ENCODE measurements at places on chromosomes 1 and 21.

- DNase-seq, result no peak
- H3K4me1 ChIP-seq, result no peaks in the 10 kb centered on the region
- no peaks in the 10 kb centered on the region for H3K36me3 ChIP-seq
- H3K27me3 ChIP-seq, result no peaks in the 10 kb centered on the region
- no peak overlapping the region for H3K27ac ChIP-seq
- no peak overlapping the region for H3K4me3 ChIP-seq
These were observed 36.2 kb upstream of the HFM1 start for GRCh38 chr1:91440847-91441246.

DNA sequence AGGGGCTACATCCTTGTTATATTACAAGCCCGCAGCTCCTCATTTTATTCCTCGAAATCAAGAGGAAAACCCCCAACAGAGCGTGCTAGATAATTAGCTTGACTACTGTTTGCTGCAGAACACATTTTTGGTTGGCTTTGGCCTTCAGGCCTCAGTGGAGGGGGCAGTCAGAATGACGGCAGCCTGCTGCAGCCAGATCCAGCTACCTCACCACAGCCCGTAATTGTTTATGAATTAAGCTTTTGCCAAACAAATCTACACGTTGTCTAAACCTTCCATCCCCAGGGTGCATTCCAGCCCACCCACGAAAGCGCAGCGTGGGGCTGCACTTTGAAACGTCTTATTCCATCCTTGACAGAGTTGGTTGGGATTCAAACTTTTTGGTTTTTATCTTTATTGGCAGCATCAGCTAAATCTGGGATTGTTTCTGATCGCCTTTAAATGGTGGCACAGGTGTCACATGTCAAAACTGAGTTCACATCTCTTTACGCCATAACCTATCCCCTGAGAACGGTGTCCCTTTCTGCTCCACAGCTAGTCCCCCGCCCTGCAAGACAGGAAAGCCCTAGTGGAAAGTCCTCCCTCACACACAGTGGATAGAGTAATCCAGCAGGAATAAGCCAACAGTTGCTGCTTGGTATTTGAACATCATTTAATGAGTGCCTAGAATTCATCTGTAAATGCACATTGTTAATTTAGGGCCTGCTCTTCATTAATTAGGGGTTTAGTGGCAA, 195.5 kb downstream of the LMO4 start:
- H3K4me1 ChIP-seq, result no peaks in the 10 kb centered on the region
- H3K27me3 ChIP-seq, result no peaks in the 10 kb centered on the region
- H3K27ac ChIP-seq, result no peak overlapping the region
- DNase-seq, result peak; percentile 23

GRCh38 chr1:58996341-58997059, 212.7 kb upstream of the JUN start:
- DNase-seq, result no peak
- no peaks in the 10 kb centered on the region for H3K27me3 ChIP-seq
- no peak overlapping the region for H3K4me3 ChIP-seq
- H3K36me3 ChIP-seq, result no peaks in the 10 kb centered on the region
- H3K4me1 ChIP-seq, result no peaks in the 10 kb centered on the region
- H3K27ac ChIP-seq, result no peak overlapping the region

DNA sequence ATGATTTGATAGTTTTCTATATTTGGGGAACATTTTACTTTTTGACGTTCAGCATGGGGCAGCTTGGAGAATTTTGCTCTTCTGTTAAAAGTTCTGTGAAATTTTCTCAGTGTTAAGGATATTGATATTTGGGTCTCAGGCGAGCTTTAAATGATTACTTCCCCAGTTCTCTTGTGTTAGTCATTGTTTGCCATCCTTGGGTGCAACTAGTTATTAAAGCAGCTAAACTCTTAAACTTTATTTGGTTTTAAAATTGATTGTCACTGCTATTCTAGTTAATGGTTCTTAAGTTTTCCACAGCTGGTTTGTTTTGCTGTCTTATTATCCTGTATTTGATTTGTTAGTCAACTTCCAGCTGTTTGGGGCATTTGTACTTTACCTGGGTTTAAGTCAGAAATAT, 9.0 kb downstream of the COG2 start:
- no peak overlapping the region for H3K4me3 ChIP-seq
- H3K27me3 ChIP-seq, result no peaks in the 10 kb centered on the region
- H3K36me3 ChIP-seq, result no peaks in the 10 kb centered on the region
- no peaks in the 10 kb centered on the region for H3K4me1 ChIP-seq

DNA sequence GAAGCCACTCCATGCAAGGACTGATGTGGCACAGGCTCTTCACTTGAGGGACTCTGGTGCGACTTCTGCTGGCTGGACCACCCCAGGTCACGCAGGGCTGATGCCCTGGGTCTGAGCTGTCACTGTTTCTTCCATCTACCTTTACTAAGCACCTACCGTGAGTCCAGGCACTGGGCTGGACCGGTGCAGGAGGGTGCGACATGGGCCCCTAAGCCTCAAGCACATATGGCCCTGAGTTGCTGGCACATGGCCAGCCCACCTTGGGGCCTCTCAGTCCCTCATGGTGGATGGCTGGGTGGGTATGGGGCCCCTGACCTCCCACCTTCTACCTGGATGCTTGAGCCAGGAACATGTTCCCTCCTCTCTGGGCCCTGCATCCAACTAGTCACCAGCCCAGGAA, 76.0 kb downstream of the DMRTB1 start:
- DNase-seq, result no peak
- no peak overlapping the region for H3K4me3 ChIP-seq
- no peak overlapping the region for H3K27ac ChIP-seq
- peaks cover 13% of the 10 kb centered on the region for H3K4me1 ChIP-seq
- H3K36me3 ChIP-seq, result peaks cover 11% of the 10 kb centered on the region

- DNase-seq, result no peak
- no peaks in the 10 kb centered on the region for H3K27me3 ChIP-seq
- H3K4me1 ChIP-seq, result no peaks in the 10 kb centered on the region
- no peak overlapping the region for H3K27ac ChIP-seq
- no peaks in the 10 kb centered on the region for H3K36me3 ChIP-seq
- no peak overlapping the region for H3K4me3 ChIP-seq
These were observed 24.4 kb downstream of the MCOLN2 start for GRCh38 chr1:84972377-84972987.

DNA sequence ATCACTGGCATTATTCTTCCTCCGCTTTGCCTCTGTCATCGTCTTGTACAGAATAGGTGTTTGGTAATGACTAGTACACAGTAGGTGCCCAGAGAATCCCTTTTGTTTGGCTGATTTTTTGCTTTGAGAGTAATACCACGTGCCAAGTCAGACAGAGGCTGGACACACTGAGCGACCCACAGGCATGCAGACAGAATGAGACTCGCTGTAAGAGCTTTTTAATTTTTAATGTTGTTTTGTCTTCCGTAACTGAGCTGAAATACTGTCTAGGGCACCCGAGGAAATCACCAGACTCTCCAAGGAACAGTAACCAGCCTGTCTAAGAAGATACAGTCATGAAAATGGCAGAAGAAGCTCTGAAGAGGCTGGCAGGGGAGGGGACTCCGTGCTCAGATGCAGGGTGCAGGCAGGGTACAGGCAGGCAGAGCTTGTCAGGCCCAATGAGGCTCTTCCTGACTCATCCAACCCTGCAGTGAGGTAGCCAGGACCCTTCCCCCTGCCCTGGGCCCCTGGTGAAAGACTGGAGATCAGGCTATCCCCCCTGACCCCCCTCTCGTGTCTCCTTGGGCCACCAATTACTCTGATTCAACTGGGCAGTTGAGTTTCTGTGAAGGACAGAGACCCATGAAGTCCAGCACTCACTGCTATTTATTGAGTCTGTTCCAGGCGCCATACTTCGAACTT, 60.1 kb upstream of the ECE1 start:
- H3K27ac ChIP-seq, result no peak overlapping the region
- no peak for DNase-seq
- no peak overlapping the region for H3K4me3 ChIP-seq
- peaks cover 11% of the 10 kb centered on the region for H3K4me1 ChIP-seq
- no peaks in the 10 kb centered on the region for H3K36me3 ChIP-seq
- no peaks in the 10 kb centered on the region for H3K27me3 ChIP-seq

- H3K27ac ChIP-seq, result peak overlapping the region; percentile 25
- no peak for DNase-seq
- no peak overlapping the region for H3K4me3 ChIP-seq
- peaks cover 5% of the 10 kb centered on the region for H3K4me1 ChIP-seq
- no peaks in the 10 kb centered on the region for H3K36me3 ChIP-seq
These were observed 109.5 kb upstream of the JUN start for GRCh38 chr1:58893257-58893869.

DNA sequence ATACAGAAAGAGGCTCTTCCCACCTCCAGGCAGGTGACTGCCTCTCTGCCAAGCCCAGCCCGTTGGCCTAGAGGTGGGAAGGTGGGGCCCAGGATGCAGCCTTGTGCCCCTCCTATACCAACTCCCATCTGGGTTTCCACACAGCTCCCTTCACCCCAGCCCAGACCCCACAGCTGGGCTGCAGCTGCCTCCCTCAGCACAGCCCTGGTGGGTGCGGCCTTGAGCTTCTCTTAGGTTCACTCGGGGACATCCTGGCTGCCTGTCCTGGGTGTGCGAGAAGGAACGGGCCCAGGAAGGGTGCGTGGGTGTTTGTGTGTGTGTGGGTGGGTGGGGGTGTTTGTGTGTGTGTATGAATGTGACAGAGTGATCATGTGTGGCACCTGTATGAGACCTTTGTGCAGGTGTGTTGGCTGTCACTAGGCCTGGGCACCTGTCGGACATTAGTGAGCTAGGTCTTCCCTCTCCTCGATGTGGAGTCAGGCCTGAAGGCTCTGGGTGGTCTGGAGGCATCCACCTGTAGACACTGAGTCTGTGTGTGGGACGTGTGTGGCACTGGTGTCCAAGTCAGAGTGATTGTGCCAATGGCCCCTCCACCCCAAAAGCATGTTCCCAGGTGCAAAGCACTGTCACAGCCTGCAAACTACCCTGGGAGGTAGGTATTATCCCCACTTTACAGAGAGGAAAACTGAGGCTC, 30.7 kb downstream of the FOXO6 start:
- DNase-seq, result no peak
- no peaks in the 10 kb centered on the region for H3K36me3 ChIP-seq
- H3K4me1 ChIP-seq, result peaks cover 83% of the 10 kb centered on the region
- no peak overlapping the region for H3K4me3 ChIP-seq
- no peak overlapping the region for H3K27ac ChIP-seq

DNA sequence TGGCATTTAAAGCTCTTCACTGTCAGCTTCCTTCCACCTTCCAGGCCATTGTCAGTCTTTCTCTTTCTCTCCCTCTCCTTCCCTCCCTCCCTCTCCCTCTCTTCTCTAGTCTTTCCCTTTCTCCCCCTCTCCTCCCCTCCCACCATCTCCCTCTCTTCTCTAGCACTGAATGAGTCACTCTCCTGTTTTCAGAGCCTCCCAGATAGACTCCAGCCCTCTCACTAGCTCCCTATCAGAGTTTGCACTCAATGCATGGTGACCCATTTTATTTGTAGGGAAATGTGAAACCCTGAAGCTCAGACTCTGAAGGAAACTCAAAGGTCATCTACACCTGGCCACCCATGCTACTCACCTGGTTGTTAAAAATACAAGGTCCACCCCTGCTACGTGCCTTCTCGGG, 4.4 kb upstream of the MATN1 start:
- H3K27ac ChIP-seq, result peak overlapping the region; percentile 52
- H3K36me3 ChIP-seq, result no peaks in the 10 kb centered on the region
- no peak overlapping the region for H3K4me3 ChIP-seq
- DNase-seq, result no peak

- no peak overlapping the region for H3K27ac ChIP-seq
- H3K36me3 ChIP-seq, result no peaks in the 10 kb centered on the region
- DNase-seq, result no peak
- H3K4me1 ChIP-seq, result no peaks in the 10 kb centered on the region
These were observed 501.2 kb upstream of the ADGRL4 start for GRCh38 chr1:79507770-79508169.

DNA sequence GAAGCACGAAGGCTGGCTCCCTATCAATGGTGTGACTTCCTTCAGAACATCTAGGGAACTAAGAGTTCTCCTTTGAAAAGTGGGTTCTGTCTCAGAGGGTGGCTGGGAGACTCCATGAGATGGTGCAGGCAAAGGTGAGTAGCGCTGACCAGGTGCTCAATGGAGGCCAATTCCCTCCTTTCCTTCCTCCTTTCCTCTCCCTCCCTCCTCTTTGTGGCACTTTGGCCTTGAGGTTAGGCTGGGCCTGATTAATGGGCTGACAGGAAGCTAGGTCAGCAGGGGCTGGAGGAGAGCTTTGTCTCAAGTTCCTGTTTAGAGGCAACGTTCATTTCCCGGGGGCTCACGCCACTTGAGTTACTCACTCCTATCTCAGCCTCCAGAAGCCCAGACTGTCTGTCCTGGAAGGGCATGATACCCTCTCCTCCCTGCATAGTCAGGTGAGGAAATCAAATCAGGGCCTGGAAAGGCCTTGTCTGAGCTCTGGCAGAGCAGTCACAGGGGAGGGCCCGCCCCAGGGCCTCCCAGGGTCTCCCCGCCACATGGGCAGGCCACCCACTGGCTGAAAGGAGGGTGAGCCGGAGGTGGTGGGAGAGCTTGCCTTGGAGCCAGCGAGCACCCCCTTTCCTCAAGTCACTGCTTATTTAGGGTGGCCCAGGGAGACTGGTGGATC, 58.4 kb upstream of the SSBP3 start:
- H3K36me3 ChIP-seq, result no peaks in the 10 kb centered on the region
- no peaks in the 10 kb centered on the region for H3K27me3 ChIP-seq

DNA sequence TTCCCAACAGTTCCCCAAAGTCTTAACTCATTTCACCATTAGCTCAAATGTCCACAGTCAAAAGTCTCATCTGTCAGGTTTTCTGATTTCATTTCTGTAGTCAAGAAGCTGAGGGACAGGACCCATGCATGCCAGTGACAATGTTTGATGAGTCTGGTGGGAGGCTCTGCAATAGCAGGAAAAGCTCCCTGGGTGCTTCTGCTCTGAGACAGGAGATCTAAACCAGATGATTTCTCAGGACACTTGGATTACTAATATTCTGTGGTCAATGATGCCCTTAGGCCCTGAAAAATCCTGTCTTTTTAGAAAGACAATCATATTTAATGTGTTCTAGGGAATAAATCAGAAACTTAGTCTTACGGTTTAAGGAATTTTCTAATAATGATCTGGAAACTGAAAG, 56.4 kb downstream of the PCBP3 start:
- no peak overlapping the region for H3K27ac ChIP-seq
- H3K4me3 ChIP-seq, result no peak overlapping the region
- no peak for DNase-seq
- H3K4me1 ChIP-seq, result no peaks in the 10 kb centered on the region
- no peaks in the 10 kb centered on the region for H3K27me3 ChIP-seq

- H3K36me3 ChIP-seq, result no peaks in the 10 kb centered on the region
- H3K27ac ChIP-seq, result no peak overlapping the region
- no peaks in the 10 kb centered on the region for H3K4me1 ChIP-seq
- no peak overlapping the region for H3K4me3 ChIP-seq
- H3K27me3 ChIP-seq, result no peaks in the 10 kb centered on the region
- no peak for DNase-seq
These were observed 69.8 kb upstream of the HSPA13 start for GRCh38 chr21:14452727-14453241.

GRCh38 chr1:217322834-217323233, 308.1 kb downstream of the GPATCH2 start:
- DNase-seq, result no peak
- no peaks in the 10 kb centered on the region for H3K36me3 ChIP-seq
- no peaks in the 10 kb centered on the region for H3K27me3 ChIP-seq
- H3K4me1 ChIP-seq, result no peaks in the 10 kb centered on the region

- H3K27ac ChIP-seq, result no peak overlapping the region
- H3K4me1 ChIP-seq, result no peaks in the 10 kb centered on the region
- H3K4me3 ChIP-seq, result no peak overlapping the region
- H3K27me3 ChIP-seq, result no peaks in the 10 kb centered on the region
- H3K36me3 ChIP-seq, result no peaks in the 10 kb centered on the region
- peak; percentile 19 for DNase-seq
These were observed 29.0 kb downstream of the PTAFR start for GRCh38 chr1:28147264-28148094.
